ENCODE measurements at places on chromosomes 7 and 10. TPM values are rescaled to one million over a fixed set of nuclear protein-coding genes. Genes with fewer than 3 reads are reported as not detected.

- peaks cover 4% of the 10 kb centered on the region for H3K4me1 ChIP-seq
- H3K27ac ChIP-seq: no peak overlapping the region
- H3K4me3 ChIP-seq: no peak overlapping the region
- no peaks in the 10 kb centered on the region for H3K27me3 ChIP-seq
Observed at GRCh38 chr7:124155432-124156022, 122.7 kb upstream of the TMEM229A start.

DNA sequence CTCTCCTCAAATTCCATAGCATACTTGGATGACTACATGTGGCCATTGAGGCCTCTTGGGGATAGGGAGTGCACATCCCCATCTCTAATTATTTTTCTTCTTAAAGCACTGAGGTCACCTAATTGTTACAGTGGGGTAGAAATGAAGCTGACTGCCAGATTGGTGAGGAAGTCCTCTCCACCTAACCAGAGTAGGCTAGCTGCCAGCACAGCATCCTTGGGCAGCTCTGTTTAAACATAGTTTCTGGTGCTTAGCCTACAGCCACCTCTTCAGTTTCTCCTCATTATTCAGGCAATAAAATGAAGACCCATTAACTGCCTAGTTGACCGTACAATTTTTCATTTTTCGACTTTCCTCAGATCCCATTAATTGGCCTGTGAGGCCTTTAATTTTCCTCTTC is 104.6 kb downstream of the MLLT10 start:
- H3K4me1 ChIP-seq: no peaks in the 10 kb centered on the region
- H3K27me3 ChIP-seq: no peaks in the 10 kb centered on the region
- H3K36me3 ChIP-seq: peaks cover 5% of the 10 kb centered on the region
- DNase-seq: no peak

DNA sequence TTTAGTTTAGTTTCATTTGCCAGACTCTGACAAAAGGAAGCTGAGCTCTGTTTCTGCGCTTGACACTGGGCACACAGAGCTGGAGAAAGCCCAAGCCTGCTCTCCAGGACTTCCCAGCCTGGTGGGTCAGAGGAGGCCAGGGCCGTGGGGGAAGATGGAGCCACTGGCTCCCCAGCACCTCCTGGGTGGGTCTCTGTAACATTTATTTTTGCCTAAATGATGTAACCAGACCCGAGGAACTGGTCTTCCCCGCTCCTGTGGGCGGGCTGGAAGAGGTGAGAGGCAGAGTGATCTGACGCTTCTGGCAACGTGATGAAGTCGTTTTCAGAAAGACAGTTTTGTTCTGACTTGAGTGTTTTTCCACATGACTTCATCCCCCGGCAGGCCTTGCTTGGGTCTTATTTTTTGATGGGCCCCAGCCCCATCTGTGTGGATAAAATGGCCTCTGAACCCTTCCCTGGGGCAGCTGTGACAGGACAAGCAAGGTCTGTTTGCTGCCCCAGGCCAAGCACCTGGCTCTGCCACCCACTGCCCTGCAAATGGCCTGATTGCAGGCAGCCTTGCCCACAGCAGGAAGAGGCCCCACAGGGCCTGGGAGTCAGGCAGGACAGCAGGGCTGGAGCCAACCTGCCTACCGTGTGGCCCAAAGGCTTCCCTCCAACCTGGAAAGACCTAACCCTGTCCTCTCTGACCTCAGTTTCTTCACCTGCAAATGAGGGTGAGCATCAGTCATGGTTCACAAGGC is 304.9 kb upstream of the ZMIZ1 start:
- no peak overlapping the region for H3K4me3 ChIP-seq
- no peak overlapping the region for H3K27ac ChIP-seq
- H3K4me1 ChIP-seq: no peaks in the 10 kb centered on the region

Gene PWWP2B
- total RNA-seq: 8.7 TPM

Data from aorta (tissue), 5 donors.